CD4-positive, alpha-beta T cell treated with Interleukin-10 for 1 hour (primary cell): ENCODE measurements at places on chromosomes 1 and 21.
A peak's percentile ranks its signal among the peaks of the same experiment; 100 is the strongest.

DNA sequence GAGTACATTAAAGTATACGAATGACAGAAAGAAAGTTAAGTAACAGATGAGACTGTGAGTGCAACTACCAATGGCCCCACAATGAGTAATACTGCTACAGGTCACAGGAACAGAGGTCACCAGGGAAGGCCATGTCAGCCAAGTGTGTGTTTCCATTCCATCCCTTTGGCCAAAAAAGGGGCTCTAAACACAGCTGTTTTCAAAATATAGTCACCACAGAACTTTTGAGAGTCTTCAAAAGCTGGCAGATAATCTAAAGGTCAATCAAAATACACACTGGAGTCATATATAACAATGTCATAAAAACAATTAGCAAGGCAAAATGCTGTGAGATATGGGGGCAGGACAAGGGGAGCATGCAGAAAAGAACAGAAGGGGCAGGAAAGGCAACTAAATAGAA lies 10.2 kb downstream of the USP24 start:
- no peak for DNase-seq

- no peak for DNase-seq
Measured at GRCh38 chr1:43832255-43832654, 101.3 kb upstream of the ARTN start.

GRCh38 chr1:8363186-8363766 lies 45.4 kb downstream of the SLC45A1 start:
- DNase-seq: no peak

GRCh38 chr1:214454569-214455396 lies 96.6 kb downstream of the PTPN14 start:
- DNase-seq: no peak

DNA sequence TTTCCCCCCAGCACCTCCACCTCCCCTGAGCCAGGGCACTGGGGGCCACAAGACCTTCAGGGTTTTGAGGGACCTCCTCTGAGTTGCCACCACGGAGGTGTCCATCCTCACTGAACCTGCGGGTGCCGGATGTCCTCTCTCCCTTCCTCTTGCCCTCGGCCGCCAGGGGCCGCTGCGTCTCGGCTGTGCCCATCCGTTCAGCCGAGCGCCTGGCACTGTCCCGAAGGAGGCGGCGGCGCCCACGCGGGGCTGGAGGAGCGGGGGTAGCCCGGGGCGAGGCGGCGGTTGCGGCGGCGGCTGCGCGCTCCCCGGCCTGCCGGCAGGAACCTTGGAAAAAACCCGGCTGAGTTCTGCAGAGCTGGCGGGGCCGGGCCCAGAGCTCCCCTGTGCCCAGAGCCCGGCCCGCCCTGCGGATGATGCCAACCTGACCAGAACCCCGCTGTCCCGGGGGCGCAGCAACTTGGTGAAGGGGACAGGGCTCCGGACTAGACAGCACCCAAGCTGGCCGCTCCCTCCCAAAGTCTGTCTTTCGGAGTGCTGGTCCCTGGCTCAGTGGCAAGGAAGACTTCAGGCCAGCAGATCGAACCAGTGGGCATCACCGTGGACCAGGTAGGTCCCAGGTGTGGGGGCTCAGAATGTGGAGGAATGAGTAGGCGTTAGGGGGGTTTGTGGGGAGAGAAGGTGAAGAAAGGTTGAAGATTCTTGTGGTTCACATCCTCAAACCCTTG lies 3.7 kb upstream of the PPM1J start:
- peak; percentile 76 for DNase-seq

DNA sequence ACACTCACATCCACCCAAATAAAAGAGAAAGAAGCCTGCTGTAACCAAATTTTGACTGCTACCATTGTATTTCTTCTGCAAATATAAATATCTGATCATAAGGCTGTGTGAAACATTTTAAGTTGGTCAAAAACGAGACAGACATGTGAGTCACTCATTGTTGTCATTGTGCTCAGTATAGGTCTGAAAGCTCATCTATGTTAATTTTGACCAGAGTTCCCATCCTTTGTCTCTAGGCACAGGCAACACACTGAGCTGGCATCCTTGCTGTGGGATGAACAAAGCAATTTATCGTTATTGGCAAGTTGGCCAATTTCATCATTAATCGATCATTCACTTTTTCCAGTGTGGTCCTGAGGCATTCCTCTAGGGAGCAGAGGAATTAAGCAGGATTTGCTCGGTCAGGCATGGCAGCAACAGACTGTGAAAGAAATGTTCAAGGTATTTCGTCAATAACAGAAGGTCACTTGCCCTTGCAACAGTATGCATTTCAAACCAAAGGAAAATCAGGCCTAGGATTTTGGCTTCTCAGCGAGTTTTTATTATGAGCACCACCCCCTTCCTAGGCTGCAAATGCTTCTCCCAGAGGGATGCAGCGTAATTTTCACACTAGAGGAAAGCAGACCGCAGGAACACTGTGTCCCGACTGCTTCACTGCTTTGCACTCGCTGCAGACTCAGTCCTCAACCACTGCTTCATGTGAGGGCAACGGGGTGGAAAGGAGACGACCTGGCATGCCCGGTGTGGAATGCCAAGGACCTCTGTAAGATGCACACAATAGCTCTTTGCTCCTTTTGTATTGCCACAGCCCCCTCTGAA lies 87.9 kb upstream of the SMYD2 start:
- no peak for DNase-seq

DNA sequence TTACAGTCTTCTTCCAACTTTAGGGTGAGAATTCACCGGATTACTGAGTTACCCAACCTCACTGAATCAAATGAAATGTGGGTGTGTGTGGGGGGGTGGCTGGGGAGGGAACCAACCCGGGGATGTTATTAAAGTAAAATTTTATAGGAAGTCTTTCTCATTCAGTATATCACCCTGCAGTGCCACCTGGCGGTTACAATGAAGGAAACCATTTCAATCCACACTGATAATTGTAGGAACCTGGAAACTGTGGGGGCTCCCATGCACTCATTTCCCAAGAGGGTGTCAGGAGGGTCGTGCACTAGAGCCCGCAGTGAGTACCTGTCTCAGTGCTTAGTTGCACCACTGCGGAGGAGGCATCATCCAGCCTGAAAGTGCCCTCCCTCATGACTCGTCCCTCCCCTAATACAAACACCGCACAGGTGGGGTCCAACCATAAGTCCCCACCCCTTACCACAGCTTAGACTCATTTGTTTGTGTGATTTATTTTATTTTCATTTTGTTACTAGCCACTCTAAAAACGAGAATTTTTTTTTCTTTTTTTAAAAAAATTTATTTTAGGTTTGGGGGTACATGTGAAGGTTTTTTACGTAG lies 29.1 kb upstream of the IGSF5 start:
- peak; percentile 19 for DNase-seq

GRCh38 chr1:2934156-2934540 lies 87.1 kb upstream of the ACTRT2 start:
- no peak for DNase-seq

DNA sequence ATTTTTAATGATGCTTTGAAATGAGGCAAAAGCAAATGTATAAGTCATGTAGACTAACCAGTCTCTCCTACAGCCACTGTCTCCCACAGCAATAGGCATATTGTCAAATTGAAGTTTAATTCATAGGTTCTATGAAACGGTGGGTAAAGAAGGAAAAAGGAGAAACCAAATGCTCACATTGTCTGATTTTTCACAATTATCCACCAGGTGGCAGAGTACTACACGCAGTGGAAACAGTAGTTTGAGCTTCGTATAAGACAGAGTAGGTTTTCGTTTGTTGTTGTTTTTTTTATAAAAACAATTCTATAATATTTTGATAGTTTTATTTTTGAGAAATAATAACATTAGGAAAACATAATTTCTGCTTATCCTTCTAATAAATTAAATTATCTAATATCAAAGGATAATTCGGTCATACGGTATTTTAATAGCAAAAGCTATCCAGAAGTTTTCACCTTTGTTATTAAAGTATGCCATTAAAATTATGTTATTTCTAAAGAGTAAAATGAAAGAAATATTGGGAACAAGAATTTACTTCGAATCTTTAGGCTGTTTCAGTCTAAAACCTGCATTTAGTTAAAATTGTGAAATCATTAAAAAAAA lies 39.1 kb downstream of the TYW3 start:
- peak; percentile 35 for DNase-seq

DNA sequence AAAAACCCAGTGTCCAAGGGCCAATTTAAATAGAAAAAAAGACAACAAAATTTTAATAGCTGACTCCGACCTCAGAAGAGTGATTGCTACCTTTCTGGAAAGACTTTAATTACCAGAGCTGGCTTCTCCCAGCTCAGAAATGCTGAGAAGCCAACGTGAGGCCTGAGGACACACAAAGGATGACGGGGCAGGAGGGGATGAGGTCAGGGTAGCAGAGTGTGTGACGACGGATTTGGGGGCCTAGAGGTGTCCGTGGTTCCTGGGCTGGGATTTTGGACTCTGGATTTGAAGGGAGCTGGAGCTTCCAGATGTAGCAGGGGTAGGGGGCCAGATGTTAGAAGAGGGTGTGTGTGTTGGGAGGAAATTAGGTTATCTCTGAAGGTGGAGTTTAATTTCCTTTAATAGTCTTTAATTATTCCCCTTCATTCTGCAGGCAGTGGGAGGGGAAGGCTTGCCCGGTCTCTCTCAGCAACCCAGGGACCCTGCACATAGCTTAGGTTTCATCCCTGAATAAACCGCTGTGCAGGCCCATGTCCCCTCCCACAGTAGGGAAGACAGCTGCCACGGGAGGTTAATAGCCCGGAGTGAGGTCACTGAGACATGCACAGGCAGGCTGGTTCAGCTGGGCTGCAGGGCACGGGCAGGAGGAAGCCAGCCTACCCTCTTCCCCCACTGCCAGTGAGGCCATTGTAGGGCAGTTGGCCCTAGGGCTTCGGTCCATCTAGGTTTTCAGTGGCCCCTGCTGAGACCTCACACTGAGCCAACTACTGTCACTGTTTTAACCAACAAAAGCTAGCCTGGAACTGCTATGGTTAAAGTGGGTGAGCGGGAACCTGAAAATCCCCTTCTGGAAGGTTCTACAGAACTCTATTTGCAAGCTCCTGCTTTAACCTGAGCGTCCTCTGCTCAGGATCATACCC lies 3.8 kb upstream of the PADI3 start:
- DNase-seq: no peak

- no peak for DNase-seq
Measured at GRCh38 chr1:228373681-228374571, 32.7 kb downstream of the TRIM11 start.

DNA sequence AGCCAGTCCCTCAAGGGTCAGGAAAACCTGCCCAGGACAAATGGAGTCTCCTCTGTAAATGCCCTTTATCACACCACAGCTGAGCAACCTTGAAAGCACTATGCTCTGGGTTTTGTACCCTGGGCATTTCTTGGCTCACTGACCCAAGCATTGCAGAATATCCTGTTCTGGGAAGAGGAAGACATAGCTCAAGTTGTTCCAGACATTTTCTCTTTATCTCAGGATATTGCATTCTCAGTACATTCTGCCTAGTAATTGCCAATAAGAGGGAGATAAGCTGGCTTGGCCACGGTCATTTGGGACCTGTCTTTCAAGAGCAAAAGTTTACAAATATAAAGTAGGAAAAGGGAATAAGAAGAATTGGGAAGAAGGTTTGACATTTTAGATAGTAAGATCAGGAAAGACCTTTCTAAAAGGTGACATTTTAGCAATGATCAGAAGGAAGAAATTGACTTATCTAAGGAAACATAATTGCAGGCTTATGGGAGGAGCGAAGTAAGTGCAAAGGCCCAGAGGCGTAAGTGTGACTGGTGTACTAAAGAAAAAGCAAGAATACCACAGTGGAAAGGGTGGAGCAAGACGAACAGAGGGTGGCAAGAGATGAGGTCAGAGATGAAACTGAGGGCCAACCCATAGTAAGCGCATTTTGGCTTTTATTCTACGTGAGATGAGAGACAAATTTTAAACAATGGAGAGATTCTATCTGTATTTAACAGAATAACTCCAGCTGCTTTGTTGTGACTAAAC lies 394.0 kb upstream of the CXADR start:
- no peak for DNase-seq

DNA sequence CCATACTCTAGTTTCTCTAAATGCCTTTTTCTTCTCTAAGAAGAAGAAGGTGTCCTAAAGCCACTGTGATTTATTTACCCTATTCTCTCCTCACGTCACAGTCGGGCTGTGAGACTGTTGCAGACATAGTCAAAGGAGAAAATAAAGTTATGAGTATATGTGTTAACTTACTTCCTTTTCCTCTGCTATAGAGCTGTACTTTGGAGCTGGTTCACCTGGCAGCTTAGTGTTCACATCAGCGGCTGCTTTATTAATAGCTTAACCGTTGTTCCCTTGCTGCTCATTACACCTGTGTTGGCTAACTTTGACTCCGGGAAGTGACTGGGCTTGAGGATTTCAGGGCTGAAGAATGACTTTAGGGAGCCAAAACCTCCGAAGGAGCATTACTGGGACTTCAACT lies 3.6 kb downstream of the PFKFB2 start:
- no peak for DNase-seq

- DNase-seq: no peak
Measured at GRCh38 chr1:97271916-97272788, 550.6 kb downstream of the PTBP2 start.

DNA sequence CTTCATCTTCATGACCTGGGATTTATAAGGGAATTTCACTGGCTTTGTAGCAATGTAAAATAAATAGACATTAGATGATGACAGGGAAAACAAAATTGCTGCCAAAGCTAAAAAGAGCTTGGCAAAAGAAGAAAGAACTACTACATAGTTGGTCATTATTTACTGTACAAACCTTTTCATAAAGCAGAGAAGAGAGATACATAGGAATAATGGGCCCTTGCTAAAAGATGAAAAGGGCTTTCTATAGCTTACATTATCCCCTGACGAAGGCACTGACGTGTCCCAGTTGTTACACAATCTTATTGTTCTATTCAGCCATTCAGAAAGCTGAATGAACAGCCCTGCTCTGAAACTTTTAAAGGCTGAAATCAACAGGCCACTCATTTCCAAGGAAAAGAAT lies 57.1 kb downstream of the ZC3H11B start:
- DNase-seq: no peak

GRCh38 chr1:54791880-54792522 lies 9.1 kb downstream of the TTC22 start:
- peak; percentile 48 for DNase-seq

- peak; percentile 22 for DNase-seq
Measured at GRCh38 chr21:37700641-37701202, 215.5 kb downstream of the KCNJ6 start.

DNA sequence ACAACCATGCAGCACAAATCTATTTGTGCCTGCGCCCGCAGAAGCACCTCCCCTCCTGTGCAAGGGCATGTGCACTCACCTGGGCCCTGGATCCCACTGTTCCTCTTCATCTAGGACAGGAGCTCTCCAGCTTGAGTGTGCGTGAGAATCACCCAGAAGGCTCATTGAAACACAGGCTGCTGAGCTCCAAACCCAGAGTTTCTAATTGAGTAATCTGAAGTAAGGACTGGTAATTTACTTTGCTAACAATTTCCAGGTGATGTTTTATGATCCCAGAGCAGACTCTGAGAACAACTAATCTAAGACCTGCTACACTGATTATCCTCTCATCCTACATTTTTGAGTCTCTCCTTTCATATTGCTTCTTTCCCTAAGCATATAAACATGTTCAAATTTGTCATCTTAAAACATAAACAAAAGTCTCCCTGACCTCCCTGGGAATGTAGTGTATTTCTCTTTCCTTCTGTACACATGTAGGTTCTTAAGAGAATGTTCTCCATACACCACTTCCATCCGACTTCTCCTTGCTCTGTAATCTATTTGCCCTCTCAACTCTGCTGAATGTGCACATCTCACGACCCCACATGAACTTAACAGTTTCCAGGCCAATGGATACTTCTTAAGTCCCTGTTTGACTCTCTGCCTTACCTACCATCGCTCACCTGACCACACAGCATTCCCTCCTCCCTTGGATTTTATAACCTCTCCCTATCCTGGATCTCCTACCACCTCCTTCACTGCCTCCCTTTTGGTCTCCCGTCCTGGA lies 522.5 kb downstream of the SMYD3 start:
- no peak for DNase-seq

- no peak for DNase-seq
Measured at GRCh38 chr1:75672528-75673393, 51.7 kb upstream of the ACADM start.
